NCI-H1436 treated with DMSO at 0.1 percent for 48 hours (cell line): ENCODE measurements at places on chromosomes 12 and 14.

GRCh38 chr12:122934722-122935121 lies 31.5 kb downstream of the ABCB9 start:
- no peak for DNase-seq

- no peak for DNase-seq
Observed at GRCh38 chr12:24054416-24054815, 104.9 kb upstream of the SOX5 start.

DNA sequence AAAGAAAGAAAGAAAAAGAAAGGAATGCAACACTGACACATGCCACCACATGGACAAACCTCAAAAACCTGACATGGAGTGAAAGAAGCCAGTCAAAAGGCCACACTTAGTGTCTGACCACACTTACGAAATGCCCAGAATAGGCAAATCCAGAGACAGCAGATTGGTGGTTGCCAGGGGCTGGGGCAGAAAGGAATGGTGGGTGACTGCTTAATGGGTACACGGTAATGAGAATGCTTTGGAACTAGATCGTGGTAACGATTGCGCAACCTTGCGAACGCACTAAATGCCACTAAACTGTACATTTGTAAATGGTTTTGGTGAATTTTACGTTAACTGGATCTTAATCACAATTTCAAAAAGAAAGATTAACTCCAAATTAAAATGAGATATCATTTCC lies 39.5 kb downstream of the SCARB1 start:
- no peak for DNase-seq

GRCh38 chr12:6370994-6371754 lies 4.2 kb downstream of the SCNN1A start:
- DNase-seq, result peak; percentile 98

DNA sequence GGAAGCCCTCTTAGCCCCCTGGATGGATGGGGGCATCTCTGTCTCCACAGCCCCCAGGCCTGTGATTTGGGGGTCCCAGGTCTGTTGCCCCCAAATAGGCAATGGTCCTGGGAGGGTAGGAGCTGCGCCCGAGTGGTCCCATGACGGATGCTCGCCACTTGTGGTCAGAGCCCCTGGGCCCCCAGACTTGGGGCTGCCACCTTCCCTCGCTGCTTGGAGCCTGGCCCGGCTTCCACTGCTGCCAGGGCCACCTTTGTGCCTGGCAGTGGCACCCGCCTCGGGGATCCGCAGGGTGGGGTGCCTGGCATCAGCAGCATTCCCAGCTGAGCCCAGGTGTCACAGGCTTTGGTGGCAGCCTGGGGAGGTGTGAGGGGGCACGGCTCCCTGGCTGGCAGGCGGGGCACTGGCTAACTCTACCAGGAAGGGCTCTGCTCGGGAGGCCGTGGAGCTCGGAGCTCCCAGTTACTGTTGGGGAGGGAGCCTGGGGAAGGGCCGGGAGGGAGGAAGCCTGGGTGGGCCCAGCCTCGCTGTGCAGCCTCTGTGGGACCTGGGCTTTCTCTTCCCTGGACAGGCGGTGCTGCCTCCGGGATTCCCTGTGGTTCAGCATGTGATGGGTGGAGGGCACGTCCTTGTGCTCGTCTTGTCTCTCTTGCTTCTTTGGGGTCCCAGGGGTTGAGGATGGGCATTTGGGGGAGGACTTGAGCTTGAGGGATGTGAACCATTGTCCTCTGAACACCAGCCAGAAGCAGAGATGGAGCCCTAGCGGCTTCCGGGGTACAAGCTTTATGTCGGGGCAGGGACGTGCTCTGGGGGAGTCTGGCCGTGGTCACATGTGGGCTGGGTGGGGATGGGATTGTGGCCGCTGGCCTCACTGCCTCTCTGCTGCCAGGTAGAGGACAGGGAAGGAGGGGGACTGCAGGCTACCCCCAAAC lies 5.4 kb downstream of the KIF26A start:
- DNase-seq, result no peak

DNA sequence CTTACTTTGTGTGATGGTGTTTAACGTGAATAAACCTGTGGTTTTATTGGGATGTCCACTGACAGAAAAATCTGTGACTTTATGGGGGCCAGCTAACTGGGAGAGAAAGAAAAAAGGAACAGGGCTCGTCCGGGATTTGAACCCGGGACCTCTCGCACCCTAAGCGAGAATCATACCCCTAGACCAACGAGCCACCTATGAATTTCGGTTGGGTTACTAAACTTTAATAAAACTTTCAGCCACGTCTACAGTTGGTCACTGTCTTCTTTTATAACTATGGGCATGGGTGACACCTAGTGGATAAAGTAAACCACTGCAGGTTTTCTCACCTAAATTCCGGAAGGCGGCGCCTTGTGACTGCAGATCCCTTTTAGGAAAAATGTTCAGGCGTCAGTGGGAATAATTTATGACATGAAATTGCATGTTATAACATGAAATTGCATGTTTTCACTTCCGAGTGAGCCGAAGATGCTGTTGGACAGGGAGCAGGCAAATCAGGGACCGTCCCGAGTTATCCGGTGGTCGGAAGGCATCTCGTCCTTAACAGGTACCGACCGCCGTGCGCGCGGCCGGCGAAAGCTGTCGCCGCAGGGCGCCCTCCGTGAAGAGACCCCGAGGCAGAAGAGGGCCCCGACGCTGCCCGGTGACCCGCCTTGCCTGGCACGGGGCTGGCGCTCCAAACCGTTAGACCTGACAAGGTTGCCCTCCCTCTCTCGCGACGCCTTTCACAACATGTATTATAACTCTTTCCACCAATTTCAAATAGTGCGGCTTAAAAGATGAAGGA lies 18.2 kb upstream of the RNASE12 start:
- DNase-seq, result peak; percentile 57

DNA sequence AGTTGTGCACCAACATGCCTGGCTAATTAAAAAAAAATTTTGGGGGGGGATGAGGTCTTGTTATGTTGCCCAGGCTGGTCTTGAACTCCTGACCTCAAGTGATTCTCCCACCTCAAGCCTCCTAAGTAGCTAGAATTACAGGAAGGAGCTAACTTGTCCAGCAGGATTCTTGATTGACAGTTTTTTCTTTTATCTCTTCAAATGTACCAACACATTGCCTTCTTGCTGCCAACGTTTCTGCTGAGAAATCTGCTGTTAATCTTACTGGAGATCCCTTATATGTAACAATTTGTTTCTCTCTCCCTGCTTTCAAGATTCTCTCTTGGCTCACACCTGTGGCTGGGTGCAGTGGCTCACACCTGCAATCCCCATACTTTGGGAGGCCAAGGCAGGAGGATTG lies 22.4 kb upstream of the MARK3 start:
- no peak for DNase-seq
